ENCODE measurements at places on chromosomes 4 and X.
A peak's percentile ranks its signal among the peaks of the same experiment; 100 is the strongest.

DNA sequence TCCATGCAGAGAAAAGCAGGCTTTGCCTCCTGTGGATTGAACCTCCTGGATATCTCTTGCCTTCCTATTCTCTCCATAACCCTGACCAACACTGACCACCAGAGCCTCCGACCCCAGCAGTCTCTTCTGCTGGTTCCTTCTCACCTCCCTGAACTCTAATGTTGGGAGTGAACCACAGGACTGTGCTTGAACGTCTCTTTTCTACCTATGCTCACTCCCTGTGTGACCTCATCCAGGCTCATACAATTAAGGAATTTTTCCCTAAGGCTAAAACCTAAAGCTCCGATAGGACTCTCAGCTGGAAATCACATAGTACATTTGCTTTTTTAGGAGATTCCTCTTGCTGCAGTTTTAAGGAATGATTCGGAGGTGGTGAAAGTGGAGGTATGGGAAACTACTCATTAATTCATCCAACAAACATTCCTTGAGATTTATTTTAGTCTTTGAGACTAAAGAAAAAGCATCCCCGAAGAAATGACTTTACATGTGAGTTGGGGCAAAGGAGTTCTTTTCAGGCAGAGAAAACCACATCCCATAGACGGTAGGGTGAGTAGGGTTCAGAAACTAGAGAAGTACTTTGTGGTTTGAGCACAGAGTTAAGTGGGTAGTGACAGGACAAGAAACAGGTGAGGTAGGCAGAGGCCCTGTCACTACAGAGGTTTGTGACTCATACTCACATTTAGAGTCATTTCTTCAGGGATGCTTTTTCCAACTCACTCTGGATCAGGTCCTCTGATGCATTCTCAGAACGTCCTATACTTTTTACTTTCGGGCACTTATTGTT, 30.8 kb downstream of the NDNF start:
- no peak for DNase-seq

DNA sequence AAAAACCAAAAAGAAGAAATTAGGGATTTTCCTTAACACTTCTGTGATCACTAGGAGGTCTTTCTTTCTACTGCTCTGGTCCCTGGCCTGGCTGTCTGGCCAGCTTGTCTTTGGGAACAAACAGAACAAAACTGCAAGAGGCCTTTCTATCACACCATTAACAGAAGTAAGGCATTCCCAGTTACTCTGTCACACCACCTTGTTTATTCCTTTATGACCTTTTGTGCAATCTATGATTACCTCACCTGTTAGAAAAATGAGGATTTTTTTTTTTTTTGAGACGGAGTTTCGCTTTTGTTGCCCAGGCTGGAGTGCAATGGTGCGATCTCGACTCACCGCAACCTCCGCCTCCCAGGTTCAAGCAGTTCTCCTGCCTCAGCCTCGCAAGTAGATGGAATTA, 3.0 kb downstream of the METAP1 start:
- no peak for DNase-seq

GRCh38 chr4:168139336-168139735, 47.0 kb downstream of the ANXA10 start:
- no peak for DNase-seq

DNA sequence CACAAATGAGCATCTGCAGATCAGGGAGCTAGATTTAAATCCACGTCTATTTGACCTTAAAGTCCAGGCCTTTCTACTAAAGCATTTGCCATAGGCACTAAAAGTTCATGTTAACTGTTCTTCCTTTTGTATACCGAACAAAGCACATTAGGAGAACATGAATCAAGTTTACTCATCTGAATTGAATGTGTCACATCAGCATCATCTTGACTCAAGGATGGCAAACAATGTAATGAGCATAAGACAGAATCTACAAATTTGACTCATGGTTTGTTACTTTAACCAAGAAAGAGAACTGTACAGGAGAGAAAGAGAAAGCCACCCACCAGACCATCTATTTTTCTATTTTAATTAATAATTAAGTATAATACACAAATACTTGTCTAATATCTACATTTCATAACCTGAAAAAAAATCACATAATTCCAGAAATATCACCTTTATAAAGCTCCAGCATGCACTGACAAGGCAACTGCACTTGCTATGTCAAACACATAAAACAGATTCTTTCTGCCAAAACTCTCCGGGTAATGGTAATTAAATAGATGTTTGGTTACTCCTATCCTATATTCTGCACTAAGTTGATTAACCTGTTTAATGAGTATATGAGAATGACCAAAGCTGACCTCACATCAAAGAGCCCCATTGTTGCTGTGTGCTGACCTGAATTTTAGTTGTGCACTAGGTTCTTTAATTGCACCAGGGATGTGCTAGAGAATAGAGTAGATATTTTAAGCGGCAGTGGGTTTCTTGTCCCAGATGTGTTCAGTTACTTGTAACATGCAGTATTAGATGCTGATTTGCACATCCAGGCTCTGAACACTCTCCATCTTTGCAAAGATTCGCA, 42.5 kb upstream of the LEF1 start:
- no peak for DNase-seq

DNA sequence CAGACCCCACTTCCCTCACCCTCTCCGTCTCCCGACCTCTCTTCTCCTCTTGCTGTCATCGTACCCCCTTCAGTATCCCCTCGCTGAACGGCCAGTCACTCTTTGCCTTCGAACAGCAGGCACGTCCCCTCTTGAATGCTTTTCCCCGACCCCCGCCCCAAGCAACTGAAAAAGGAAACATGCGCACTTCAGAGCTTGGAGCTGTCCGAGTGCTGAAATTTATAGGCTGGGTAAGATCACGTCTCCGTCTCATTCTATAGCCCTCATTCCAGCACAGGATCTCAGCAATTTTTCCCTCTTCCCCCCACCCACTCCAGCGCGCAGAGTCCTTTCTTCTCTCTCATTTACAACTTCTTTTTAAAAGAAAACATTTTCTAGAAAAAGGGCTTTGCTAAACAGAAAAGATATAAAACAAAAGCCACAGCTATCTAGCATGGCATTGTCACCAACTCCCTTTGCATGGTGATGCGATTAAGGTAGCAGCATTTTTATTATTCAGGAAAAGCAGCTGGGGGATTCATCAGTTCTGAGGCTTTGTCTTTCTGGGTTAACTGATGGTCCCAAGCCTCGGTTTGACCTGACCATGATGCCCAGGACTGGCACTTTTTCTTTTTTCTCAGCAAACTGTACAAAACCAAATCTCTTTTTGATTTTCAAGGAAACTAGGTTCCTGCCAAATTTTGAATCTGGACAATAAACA, at the start of gene GLRA2:
TSS of gene GLRA2 (plus strand) at position 247 of the 700 bp plus-strand sequence. CDS start 522 bp downstream, outside the sequence.
- peak; percentile 33 for DNase-seq

- DNase-seq = no peak
Observed at GRCh38 chr4:87044511-87045233, 109.9 kb downstream of the AFF1 start.

All from testis (tissue), 5 donors.